ENCODE measurements at places on chromosomes 12 and 14.

GRCh38 chr12:77040231-77040630 is 25.1 kb downstream of the E2F7 start:
- no peak for DNase-seq

GRCh38 chr12:91074154-91074709 is 16.4 kb upstream of the KERA start:
- no peak for DNase-seq

GRCh38 chr12:105102673-105103072 is 4.9 kb upstream of the WASHC4 start:
- no peak for DNase-seq

DNA sequence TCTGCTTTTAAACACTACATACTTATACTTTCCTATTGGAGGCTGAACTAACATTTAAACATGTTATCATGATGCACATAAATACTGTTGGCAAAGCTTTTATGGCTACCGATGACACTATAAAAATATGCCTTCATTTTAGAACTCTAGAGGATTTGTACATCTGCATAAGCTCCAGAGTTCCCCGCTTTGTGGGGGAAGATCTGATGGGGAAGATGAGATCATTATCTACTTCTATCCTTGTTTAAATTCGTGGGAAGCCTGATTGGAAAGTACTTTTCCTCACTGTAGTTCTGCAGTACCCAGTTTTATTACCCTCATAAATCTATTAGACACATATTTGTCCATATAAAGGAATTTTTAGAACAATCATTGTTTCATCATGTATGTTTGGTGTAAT is 299.6 kb upstream of the ATP2B1 start:
- peak; percentile 29 for DNase-seq

- no peak for DNase-seq
Observed at GRCh38 chr14:101294136-101294535, 267.2 kb upstream of the DIO3 start.

DNA sequence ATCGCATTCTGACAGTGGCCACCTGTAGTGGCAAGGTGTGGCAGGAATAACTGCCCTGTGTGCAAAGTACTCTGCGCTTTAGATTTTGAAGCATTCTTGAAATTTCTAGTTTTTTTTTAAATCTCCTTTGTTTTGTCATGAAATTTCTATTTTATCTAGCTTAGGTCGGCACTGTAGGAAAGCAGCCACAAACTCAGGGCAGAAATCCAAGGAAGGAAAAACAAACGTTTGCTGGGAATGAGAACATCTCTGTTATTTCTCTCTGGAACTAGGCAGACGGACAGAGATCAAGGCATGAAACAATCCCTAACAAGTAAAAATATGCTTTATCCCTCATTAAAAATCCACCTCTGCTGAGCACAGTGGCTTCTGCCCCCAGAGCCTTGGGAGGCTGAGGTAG is 1.3 kb upstream of the NR2C1 start:
- DNase-seq: no peak

GRCh38 chr12:110869026-110869425 is 22.2 kb downstream of the CCDC63 start:
- no peak for DNase-seq

DNA sequence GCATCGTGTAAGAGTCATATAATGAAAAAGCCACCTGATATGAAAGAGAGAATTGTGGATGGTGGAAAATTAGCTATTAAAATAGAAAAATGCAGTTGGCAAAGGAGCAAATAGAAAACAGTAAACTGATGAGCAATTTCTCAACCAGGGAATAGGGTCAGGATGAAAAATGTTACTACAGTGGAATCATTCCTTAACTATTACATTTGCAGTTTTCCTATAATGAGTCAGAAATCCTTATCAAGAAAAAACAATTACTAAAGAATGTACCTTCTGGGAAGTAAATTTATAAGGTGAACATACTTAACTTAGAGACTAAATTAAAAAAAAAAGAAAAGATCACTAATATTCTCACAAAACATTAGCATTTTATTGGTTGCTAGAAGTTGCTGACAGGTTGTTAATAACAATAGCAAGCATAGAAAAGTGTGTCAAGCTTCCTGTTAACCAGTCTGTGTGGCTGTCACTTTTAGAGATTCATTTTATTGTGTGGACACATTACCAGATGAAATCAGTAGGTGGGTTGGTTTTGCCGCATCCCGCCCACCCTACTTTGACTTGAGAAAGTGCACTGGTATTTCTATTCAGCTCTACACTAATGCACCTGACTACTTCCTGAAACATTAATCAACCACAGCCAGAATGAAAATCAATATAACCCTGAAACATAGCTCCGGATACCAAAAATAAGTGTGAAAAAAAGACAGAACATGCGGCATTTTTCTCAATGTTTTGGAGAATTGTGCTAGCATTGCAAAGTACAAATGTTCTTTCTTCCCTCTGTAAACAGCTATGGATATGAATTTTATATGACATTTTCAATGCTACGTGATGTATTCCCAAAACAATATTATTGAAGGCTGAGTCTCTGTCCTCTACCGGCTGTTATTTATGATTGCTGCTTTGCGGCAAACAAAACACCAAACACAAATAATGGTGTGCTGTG is 576.7 kb downstream of the SLC16A7 start:
- peak; percentile 60 for DNase-seq

- DNase-seq: peak; percentile 82
Observed at GRCh38 chr14:35341751-35342488, 49.7 kb downstream of the PSMA6 start.

DNA sequence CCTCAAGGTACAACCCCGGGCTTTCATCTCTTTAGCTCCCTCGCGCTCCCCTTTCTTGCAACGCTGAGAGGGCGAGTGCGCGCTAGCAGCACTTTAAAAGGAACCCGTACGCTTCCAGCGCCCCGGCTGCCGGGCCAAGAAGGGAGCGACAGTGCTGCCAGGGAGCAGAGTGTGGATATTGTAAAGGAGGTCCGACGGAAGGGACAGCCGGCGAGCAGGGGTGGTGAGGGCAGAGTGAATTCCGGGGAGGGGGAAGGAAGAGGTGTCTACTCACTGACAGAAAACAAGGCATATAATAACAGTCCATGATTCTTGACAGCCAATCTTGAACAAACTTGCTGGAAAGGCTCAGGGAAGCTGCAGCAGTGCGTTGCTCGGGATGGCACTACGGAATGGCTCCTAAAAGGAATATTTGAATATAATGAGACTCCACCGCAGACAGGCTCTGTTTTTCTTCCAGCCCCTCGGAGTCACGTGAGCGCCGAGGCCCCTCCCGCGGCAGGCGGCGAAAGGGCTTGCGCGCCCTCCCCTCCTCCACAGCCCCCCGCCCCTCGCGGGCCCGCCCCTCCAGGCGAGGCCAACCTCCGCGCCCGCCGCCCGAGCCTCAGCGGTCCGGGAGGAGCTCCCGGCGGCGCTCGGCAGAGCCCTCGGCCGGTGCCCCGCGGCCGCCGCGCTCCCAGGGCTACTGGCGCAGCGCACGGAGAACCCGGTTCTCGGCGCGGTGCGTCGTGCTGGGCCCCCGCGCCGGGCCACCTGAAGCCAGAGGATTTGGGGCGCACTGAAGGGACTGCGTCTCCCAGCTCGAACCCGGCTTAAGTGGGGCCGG is 3.4 kb downstream of the BMP4 start:
- DNase-seq: peak; percentile 88

- DNase-seq: no peak
Observed at GRCh38 chr14:58992935-58993334, 195.5 kb upstream of the DAAM1 start.

DNA sequence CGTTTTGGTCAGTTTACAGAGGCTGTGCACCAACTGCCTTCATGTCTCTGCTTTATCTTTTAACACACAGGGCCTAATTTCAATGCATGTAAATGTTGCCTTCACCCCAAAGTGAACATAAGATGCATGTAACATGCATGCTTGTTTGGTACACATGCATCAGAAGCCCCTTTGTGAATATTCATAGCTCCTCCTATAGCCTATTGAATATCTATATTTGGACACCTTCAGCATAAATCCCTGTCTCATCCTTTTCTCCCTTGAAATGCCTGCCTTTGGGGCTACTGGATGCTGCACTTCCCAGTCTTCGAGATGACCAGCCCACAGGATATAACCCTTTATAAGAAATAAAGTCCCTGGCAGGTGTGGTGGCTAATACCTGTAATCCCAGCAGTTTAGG is 57.7 kb upstream of the FAM181A start:
- DNase-seq: no peak

DNA sequence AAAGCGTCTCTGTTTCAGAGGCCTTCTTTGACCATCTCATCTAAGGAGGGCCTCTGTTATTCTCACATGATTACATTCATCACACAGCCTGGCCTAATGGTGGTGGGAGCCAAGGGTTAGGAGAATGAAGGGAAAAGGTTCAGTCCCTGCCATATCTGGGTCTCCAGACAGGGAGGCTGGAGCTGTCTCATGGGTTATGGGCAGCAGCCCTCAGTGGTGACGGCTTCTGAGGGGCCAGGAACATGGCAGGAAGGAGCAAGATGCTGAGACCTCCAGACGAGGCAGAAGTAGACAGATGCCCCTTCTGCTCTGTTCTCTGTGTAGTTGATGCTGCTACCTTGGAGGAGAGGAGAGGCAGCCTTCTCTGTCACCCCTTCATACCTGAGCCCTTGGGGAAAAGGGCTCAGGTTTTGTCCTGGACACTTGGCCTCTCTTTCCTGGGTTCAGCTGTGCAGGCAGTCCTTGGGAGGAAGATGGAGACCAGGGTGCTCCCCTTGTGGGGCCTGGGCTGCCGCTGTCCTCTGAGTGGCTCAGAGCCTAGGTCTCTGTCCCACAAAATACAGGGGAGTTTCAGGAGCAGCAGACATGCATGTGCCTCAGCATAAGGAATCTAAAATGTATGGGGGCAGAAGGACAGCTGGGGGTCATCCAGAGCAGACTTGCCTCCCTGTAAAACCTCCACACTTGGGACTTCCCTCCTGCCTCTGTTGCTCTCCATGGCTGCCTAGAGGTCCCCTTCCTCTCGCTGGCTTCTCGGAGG is 3.6 kb downstream of the IFI27L2 start:
- no peak for DNase-seq

GRCh38 chr12:66693901-66694513 is 15.1 kb upstream of the GRIP1 start:
- DNase-seq: peak; percentile 62

DNA sequence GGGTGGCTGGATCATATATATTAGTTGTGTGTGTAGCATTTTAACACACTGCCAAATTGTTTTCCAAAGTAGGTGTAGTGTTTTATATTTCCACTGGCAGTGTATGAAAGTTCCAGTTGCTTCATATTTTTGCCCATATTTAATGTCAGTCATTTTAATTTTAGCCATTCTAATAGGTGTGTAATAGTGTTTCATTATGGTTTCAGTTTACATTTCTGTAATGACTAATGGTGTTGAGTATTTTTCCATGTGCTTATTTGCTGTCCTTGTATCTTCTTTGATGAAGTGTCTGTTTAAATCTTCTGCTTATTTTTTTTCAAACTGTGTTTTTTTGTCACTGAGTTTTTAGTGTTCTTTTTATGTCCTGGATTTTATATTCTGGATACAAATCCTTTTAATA is 8.7 kb downstream of the TBC1D15 start:
- DNase-seq: no peak

DNA sequence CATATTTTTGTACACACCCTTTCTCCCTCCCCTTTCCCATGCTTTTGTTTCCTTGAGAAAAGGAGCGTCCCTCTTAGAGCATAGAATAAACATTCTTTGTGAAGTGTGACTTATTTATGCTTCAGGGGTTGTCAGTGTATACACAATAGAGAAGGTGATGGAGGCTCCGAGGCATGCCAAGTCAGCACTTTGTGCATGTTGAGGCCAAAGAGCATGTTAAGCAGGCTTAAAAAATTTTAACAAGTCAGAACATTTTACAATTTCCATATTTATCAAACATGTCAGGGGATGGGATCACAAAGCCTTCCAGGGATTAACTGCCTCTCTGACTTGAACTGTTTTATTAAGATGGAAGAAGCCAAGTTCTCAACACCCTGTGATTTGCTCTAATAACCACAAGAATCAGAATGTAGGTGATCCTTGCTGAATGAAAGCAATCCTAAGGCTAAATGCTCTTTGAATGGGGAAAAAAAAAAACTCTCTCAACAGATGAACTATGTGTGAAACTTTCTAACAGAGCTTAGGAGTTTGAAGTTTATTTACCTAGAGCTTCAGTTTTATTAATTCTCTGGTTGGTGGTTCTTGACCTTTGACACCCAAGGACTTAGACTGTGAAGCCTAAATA is 223.1 kb downstream of the RAD51B start:
- peak; percentile 7 for DNase-seq

DNA sequence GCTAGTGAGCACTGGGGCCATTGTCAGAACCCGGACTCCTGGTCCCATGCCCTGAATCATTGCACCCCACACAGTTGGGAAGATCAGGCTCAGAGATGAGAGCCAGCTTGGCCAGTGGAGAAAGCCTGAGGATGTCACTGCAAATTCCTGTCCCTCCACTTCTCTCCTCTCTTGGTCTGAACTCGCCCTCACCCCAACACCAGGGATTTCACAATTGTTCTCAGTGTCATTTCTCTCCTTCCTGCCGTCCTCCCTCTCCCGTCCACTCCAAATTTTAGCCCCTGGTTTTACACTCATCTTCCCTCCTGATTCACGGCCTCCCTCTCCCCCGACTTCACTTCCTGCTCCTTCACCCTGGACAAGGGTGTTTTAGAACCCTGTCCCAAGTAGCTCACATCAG is 11.1 kb downstream of the KRT75 start:
- DNase-seq: no peak

DNA sequence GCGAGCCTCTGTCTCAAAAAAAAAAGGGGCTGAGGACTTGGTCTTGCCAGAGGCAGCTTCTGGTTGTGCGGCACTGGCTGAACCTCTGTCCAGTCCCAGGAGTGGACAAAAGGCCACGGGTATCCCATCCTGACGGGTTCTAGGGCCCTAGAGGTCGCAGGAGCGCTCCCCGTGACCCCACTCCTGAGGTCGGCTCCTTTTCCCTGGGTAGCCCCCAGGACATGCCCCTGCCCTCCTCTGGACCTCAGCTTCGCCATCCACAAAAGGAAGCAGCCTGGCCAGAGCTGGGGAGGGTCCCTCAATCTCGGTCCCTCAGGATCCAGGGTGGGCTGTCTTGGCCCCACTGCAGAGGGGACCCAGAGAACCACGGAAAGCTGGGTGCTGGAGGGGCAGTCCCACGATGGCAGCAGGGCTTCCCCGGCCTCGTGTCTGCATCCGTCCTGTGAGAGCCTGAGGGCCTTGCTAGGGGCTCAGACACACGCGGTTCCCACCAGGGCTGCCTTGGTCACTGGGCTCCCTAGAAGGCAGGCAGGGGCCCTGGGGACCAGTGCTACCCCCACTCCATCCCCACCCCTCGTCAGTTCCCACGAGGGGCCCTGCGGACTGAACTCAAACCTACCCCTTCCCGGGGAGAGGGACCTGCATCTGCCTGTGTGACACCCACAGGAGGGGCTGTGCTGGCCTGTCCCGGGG is 31.1 kb downstream of the ASCL4 start:
- no peak for DNase-seq

GRCh38 chr12:41627476-41627875 is 439.4 kb downstream of the PDZRN4 start:
- no peak for DNase-seq

DNA sequence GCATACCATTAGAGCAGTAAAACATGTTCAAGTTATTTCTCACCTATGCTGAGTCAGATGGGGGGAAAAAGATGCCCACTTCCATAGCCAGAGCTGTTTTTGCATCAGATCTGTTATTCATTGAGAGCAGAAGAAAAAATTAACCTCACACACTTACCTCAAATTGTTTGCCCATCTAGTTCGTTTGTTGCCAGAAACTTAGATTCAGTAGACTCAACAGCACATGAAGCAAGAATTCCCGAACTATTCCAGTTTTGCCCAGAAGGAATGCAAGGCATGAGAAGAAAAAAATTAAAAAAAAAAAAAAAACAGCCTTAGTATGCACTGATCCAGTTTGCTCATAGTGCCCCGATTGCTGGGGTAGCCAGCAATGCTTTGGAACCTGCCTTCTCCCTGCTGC is 12.4 kb upstream of the DPF3 start:
- peak; percentile 91 for DNase-seq

GRCh38 chr14:99568567-99569560 is 35.1 kb downstream of the CCDC85C start:
- DNase-seq: peak; percentile 83
